ENCODE measurements at places on chromosomes 3 and 15. TPM values are rescaled to one million over a fixed set of nuclear protein-coding genes. Genes with fewer than 3 reads are reported as not detected.

The AHSG gene
- 2,043 TPM for total RNA-seq

The GUCA1C gene
- total RNA-seq, result not detected

The GOLGA8T gene
- not detected for total RNA-seq

The SPATA12 gene
- not detected for total RNA-seq

The CXCR6 gene
- total RNA-seq, result not detected

The FOXL2 gene
- total RNA-seq, result not detected

Measured in HepG2 (cell line).